ENCODE measurements at places on chromosomes 16 and 17.

- DNase-seq = no peak
Observed at GRCh38 chr16:49281843-49282642, 405 bp upstream of the CBLN1 start.

DNA sequence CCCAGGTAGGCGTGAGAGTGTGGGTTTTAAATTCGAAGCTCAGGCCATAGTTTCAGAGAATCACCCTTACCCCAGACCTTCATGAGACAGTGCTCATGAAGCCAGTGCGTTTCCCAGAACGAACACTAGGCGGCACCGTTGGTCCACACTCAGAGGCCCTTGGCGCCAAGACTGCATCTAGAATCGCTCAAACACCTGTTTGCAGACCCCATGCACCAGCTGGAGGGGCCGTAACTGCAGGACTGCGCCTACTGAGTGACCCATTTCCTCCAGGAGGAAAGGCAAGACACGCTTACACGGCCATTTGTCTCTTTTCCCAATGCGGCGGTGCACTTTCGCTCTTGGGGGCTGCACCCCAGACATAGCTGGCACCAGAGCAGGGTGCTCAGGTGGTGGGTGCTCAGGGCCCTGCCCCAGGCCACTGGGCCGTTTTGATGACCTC is 34.0 kb downstream of the ADGRG5 start:
- DNase-seq = peak; percentile 18

DNA sequence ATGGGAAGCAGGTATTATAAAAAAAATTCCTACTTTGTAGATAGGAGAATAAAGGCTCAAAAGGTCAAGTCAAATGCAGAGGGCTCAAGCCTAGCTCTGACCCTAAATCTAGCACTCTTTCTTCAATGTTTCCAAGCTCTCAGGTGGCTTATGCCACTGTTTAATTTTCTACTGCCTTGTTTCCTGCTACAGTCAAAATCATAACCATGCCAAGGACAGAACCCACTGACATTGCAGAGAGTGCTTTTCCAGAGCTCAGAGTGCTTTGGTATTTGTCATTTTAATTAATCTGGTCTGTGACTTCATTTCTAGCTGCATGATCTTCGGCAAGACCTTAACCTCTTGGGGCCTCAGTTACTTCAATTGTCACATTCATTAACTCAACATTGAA is 344.7 kb downstream of the CA10 start:
- DNase-seq = no peak

- DNase-seq = no peak
Observed at GRCh38 chr17:67111327-67111726, 67.0 kb downstream of the CACNG1 start.

GRCh38 chr17:62821189-62822079 is 13.3 kb upstream of the MARCHF10 start:
- DNase-seq = no peak

- DNase-seq = no peak
Observed at GRCh38 chr16:9596788-9597187, 505.3 kb downstream of the HAPSTR1 start.

DNA sequence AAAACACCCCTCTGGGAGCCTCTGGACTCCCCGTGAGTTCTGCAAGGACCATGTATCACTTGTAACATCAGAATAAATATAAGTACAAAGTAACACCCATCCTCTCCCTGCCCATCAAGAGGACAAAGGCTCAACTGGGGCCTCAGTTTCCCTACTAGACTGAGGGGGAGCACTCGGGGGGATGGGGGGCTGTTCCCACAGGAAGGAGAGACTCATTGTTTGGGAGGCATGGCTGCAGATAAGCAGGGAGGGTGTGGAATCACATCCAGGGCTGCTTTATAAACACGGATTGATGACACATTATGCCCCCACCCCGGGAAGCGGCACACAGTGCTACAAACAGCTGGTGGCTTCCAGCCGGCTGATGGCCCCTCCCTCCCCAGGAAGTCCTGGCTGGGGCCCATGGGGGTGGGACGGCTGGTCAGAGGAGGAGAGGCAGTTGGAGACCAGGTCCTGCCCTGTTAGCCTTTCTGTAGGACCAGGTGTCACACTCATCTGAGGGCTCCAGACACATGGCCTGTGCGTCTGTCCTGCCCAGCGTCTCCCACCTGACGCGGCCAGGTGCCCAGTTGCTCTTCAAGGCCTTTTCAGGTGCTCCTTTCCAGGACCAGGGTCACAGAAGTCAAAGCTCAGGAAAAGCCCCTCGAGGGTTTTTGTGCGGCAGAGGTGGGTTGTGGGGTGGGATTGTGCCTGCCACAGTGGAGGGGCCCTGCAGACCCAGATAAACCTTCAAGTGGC is 1.3 kb upstream of the MPG start:
- DNase-seq = no peak

DNA sequence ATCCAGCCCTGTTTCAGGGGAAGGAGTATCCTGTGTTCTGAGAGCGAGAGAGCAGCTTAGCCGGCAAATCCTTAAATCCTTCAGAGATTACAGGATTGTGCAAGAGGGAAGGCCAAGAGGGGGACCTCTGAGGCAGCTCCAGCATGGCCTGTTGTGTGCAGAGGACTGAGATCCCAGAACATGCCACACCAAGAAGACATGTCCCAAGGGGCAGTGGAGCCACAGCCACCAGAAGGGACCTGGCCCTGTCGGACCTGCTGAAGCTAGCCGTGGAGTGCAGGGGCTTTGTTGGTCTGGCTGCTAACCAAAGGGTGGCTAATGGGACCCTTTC is 1.6 kb upstream of the MRC2 start:
- no peak for DNase-seq

DNA sequence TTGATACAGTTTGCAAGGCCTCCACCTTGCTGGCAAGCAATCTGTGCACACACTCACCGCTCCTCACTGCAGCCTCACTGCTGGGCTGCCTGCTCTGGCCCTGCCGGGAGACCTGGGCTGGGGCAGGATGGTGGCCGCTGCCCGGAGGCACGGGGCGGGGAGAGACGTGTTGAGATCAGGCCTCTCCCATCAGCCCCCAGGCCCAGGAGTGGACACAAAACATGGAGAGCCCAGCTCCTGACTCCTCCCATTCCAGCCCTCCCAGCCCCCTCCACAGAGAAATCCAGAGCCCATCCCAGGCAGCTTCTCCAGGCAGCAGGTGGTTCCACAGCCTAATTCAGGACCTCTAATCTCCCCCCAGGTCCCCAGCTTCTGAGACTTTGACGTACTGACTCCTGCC is 23.1 kb upstream of the RPL38 start:
- DNase-seq = no peak
